ENCODE measurements at places on chromosomes 6 and 20.
A peak's percentile ranks its signal among the peaks of the same experiment; 100 is the strongest.

GRCh38 chr6:158488065-158488464, 71.8 kb upstream of the TMEM181 start:
- no peak for DNase-seq

DNA sequence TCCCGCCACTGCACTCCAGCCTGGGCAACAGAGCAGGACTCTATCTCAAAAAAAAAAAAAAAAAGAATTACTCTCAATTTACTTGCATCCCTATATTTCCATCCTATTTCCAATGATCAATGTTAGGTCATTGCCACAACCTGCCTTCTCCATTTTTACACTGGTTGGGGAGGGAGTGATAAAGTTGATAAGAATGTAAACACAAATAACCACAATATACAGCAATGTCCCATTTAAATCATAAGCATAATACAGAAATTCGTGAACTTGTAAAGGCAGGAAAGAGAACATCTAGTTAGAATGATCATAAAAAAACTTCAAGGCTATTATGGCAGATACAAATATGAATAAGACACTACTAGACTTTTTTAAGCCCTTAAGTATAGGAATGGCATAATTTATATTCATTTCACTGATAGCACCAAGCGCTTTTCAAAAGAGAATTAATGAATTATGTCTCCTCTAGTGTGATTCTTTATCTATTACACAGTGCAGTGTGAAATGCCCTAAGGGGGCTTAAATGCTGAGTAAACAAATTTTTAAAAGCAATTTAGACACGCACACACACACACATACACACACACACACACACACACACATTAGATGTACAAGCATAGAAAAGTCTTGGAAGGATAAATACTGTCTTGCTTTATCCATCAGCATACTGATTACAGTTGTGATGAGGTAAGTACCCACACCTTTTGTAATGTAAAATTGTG, 33.5 kb upstream of the RAB23 start:
- DNase-seq, result no peak

- DNase-seq, result no peak
Observed at GRCh38 chr6:13965582-13966127, 40.9 kb downstream of the RNF182 start.

DNA sequence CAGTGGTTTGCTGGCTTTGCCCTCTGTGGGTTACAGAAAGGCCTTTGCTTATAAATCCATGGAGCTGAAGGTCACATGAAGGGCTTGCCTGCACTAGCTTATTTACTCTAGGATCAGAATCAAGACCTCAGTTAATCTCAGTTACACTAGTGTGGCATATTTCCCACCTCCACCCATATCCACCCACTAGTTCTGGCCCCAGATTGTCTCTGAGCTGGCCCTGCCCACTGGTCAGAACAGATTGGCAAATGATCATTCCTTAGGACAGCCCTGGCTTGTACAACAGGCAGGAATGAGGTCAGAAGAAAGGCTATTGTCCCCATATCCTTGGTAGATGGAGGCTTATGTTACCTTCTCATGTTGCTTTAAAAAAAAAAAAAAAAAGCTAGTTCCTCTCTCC, 33.3 kb upstream of the SASH1 start:
- no peak for DNase-seq

DNA sequence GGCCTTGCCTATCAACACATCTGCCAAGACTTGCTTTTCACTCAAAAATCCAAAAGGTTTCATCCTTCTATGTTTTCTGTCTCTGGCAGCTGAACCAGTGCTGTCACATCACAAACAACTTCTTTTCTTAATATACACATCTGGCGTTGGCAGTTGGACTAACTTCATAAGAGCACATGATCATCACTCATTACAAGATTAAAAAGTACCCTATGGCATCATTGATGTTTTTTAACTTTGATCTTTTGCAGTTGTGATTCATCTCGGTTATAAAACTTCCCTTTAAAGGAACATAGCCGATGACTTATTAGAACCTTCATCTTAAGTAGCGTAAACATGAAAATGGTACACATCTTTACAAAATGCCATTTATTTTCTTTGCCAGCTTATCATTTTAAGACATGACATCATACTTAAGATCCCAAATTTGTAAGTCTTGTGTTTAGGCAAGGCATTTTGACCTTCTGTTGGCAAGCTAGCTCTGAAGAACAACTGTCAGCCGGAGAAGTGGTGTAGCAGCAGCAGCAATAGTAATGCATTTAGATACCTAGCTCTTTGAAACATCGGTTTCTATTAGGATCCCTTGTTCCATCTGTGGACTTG, 64.2 kb upstream of the SUPT3H start:
- no peak for DNase-seq

GRCh38 chr6:142624978-142625715, 319.8 kb downstream of the HIVEP2 start:
- DNase-seq, result no peak

- no peak for DNase-seq
Observed at GRCh38 chr6:11209906-11210305, 22.6 kb downstream of the NEDD9 start.

GRCh38 chr6:106510090-106510970, 119.0 kb downstream of the RTN4IP1 start:
- DNase-seq, result peak; percentile 55

- DNase-seq, result no peak
Observed at GRCh38 chr6:107447663-107448216, 11.6 kb downstream of the PDSS2 start.

GRCh38 chr6:53151676-53152075, 3.0 kb upstream of the GCM1 start:
- peak; percentile 47 for DNase-seq

- DNase-seq, result no peak
Observed at GRCh38 chr6:167396068-167396658, 71.3 kb downstream of the TTLL2 start.

- no peak for DNase-seq
Observed at GRCh38 chr6:160276126-160276525, 17.5 kb upstream of the SLC22A2 start.

GRCh38 chr20:64102647-64103354, 4.6 kb downstream of the NPBWR2 start:
- peak; percentile 69 for DNase-seq

- DNase-seq, result no peak
Observed at GRCh38 chr6:149806127-149806526, 56.6 kb downstream of the PCMT1 start.

DNA sequence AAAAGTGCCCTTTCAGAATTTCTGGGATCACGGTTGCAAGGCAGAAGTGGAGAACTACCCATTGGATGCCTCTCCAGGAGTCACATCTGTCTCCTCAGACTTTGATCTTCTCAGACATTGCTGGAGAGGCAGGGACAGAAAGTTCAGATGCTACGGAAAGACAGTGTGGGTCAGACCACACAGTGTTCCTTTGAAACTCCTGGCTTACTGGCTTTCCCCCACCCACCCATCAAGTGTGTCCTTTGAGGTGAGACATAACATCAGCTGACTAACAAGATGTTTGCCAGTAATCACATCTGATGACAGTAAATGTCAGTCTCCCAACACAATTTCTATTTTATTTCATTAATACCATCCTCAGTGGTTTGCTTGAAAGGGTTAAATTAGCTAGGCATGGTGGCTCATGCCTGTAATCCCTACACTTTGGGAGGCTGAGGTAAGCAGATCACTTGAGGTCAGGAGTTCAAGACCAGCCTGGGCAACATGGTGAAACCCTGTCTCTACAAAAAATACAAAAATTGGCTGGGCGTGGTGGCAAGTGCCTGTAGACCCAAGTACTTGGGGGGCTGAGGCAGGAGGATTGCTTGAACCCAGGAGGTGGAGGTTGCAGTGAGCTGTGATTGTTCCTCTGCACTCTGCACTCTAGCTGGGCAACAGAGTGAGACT, 67.2 kb upstream of the SNX9 start:
- no peak for DNase-seq

GRCh38 chr6:151620179-151620578, 126.4 kb downstream of the CCDC170 start:
- DNase-seq, result no peak

GRCh38 chr6:26017632-26017966, 55.0 kb downstream of the TRIM38 start:
- peak; percentile 42 for DNase-seq

- no peak for DNase-seq
Observed at GRCh38 chr6:16959789-16960188, 142.1 kb upstream of the STMND1 start.
